ENCODE measurements at places on chromosomes 1 and 21.
A peak's percentile ranks its signal among the peaks of the same experiment; 100 is the strongest.

DNA sequence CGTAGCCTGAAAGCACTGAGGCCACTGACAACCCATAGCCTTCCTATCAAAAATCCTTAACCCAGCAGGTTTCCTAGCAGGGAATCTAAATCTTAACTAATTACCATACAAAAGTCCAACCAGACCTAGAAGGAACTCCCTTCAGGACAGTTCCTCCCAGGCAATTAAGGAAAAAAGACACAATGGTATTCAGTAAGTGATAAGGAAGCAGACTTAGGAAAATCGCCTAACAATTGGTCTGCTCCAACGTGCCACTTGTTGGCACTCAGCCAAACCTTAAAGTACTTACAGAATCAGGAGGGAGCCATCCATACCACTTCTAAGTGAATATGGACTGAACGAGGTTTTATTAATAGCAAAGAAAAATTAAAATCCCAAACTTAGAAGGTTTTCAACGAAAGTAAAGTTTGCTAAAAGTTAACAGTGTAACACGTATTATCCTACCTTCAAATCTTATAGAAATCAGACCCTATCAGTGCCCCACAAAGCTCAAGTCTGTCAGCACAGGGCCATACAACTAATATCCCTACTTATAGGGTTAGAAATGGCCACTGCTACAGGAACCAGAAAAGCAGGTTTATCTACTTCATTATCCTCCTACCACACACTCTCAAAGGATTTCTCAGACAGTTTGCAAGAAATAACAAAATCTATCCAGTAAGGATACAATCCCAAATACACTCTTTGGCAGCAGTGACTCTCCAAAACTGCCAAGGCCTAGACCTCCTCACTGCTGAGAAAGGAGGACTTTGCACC is 29.0 kb downstream of the SPATA6 start:
- no peak for DNase-seq

DNA sequence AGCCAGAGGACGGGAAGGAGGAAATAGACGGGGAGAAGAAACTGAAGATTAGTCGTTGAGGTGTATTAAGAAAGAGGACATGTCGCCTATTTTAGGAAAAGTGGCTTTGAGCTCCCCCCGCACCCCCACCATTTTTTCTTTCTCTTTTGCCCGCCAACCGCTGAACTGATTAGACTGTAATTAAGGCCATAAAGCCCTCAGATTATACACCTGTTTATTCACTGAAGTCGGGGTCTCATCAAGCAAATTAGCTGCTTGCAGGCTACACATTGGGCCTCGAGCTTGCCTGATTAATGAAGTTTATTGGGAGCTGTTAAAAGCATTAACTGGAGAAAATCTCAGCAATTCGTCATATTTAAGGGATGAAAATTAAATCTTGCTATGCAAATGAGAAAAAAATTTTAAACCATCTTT is 119.4 kb upstream of the RRP15 start:
- DNase-seq = peak; percentile 61

DNA sequence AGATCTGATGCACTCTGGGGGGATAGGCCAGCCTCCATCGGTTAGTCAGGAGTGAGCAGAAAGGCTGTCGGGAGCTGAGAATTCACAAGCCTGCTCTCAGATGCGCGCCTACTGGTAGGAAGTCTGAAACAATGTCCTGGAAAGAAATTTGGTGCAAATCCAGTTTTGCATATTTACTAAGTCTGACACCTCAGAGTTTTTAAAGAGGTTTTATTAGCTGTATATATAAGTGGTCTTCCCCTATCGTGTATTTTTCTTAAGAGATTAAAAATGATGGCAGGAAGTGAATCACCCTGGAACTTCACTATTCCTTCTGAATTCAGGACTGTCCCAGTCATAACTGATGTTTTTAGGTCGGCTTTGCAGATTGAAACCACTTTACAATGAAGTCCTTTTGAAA is 99.8 kb upstream of the C1orf105 start:
- no peak for DNase-seq

GRCh38 chr1:241443561-241443960 is 76.0 kb downstream of the FH start:
- no peak for DNase-seq

DNA sequence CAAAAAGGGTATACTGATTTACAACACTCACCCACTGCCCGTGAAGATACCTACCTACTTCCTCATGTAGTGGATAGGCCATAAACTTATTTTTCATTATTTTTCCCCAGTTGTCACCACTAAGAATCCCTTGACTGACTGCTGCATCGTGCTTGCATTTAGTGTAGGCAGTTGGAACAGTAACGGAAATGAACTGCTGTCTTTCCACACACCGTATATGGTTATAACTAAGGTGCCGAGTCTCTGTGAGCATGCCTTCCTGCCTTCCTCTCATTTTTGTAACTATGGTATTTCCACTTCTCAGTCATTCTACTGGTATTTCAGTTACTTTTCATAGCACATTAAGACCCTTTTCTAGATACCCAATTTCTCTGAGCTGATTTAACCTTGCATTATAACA is 36.4 kb downstream of the SLC35F3 start:
- DNase-seq = no peak

- no peak for DNase-seq
These were observed 119.2 kb downstream of the TM2D1 start for GRCh38 chr1:61605607-61606321.

DNA sequence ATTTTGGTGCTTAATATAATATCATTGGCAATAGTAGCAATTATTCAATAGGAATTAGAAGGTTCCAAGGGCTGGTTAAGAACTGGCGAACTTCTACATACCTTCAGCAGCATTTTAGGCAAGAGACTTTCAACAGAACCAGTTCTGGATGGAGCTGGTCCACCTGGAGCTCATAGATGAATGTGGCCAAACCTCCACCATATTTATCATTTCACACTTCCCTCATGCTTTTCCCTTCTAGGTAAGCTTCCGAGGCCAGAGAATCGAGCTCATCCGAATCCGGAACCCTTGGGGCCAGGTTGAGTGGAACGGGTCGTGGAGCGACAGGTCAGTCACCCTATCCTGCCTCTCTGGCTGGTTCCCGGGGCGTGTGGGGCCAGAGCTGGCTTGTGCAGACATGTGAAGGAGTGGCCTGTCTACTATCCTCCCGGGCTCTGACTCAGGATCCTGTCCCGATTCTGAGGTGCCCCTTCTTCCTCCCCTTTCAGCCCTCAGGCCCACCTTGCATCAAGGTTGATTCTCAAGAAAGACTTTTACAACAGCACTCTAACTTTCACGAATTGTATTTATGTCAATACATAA is 24.7 kb downstream of the CAPN9 start:
- DNase-seq = no peak

- no peak for DNase-seq
These were observed 6.1 kb upstream of the C4BPA start for GRCh38 chr1:207097871-207098324.

DNA sequence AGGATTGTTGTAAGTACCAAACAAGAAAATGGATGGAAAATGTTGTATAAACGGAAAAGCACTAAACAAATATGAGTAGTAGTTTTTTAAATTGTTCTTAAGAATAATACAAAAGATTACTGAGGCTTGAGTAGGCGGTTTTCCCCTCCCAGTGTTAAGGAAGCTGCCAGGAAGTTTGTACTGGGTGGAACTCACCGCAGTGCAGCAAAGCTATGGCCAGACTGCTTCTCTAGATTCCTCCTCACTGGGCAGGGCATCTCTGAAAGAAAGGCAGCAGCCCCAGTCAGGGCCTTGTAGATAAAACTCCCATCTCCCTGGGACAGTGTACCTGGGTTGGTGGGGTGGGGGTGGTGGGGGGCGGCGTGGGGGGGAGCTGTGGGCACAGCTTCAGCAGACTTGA is 58.7 kb downstream of the XCL2 start:
- no peak for DNase-seq

- DNase-seq = no peak
These were observed 9.4 kb upstream of the POU3F1 start for GRCh38 chr1:38055965-38056364.

GRCh38 chr1:227073786-227074185 is 133.7 kb downstream of the COQ8A start:
- DNase-seq = no peak

- no peak for DNase-seq
These were observed 149.6 kb downstream of the PTPRU start for GRCh38 chr1:29385966-29386365.

GRCh38 chr1:217642455-217642854 is 11.3 kb downstream of the SPATA17 start:
- no peak for DNase-seq

DNA sequence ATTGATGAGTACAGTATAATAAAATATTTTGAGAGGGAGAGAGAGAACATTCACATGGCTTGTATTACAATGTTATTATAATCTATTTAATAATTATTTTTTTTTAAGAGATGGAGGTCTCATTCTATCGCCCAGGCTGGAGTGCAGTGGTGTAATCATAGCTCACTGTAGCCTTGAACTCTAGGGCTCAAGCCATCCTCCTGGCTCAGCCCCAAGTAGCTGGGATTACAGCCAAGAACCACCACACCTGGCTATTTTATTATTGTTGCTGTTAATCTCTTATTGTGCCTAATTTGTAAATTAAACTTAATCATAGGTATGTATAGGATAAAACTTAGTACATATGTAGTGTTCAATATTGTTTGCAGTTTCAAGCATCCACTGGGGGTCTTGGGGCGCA is 57.8 kb downstream of the HS2ST1 start:
- DNase-seq = no peak

DNA sequence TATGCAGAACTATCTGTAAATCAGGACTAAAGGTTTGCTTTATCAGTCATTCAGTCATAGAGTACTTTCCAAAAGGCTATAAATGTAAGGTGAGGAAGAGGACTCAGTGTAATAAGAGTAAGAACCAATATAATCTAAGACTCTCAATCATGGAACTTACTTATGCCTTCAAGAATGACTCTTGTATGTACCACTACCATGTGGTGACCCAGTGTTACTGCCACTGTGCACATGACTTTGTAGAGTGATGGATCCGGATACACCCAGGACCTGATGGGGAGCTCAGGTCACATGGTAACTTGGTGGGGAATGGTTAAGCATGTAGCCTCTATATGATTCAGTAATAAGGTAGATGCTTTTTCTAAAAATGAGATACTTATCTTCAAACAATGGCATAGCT is 2099.8 kb downstream of the MRPL39 start:
- no peak for DNase-seq

GRCh38 chr1:159775716-159776115 is 5.0 kb upstream of the DUSP23 start:
- no peak for DNase-seq

DNA sequence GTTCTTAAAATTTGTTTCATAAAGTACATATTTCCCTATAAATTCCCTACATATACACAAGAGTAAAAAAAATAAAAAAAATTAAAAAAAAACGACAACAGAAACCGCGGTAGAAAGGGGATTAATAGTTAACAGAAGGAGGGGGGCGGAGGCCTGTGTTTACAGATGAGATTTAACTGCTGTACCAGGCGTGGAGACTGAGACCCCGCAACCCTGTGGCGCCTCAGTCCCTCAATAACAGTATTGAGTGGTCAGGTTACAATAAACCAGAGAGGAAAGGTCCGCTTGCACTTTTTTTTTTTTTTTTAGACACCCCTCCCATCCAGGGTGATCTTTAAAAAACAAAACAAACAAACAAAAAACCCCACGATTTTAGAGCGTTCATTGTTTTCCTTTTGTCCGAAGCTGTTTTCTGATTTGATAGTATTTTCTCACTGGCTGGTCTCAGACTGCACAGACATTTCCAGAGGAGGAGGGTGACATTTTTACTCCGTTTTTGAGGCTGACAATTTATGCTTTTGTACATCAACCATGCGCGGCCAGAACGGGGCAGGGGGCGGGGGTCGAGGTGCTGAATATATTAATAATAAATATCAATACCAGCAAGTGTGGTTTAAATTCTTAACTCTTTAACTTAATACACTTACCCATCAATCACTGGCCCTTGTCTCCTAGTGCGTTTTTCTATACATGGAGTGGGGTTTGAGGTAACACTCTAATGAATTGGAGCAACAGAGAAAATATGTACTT is 1223.9 kb downstream of the BRINP3 start:
- DNase-seq = no peak

DNA sequence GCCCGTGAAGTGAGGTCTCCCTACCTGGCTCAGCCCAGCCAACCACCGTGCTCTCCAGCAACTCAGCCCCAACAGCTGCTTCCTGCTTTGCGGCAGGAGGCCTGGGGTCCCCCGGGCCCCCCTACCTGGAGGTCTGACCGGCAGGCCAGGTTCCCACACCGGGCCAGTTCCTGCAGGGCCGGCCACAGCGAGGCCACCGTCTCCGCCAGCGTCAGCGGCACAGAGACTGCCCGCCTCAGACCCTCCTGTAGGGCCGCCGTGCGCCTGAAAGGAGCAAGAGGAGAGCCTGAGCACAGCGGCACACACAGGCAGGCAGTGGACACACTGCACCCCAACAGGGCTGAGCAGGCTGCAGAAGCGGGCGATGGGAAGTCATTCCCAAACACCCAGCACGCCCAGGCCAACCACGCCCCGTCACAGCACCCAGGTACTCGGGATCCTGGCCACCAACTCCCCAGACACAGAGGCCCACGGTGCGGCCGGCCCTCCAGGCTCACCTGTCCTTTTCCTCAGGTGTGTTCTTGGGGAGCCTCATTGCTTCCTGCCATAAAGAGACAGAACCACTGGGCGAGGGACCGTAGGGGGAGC is 16.9 kb downstream of the FTCD start:
- no peak for DNase-seq

DNA sequence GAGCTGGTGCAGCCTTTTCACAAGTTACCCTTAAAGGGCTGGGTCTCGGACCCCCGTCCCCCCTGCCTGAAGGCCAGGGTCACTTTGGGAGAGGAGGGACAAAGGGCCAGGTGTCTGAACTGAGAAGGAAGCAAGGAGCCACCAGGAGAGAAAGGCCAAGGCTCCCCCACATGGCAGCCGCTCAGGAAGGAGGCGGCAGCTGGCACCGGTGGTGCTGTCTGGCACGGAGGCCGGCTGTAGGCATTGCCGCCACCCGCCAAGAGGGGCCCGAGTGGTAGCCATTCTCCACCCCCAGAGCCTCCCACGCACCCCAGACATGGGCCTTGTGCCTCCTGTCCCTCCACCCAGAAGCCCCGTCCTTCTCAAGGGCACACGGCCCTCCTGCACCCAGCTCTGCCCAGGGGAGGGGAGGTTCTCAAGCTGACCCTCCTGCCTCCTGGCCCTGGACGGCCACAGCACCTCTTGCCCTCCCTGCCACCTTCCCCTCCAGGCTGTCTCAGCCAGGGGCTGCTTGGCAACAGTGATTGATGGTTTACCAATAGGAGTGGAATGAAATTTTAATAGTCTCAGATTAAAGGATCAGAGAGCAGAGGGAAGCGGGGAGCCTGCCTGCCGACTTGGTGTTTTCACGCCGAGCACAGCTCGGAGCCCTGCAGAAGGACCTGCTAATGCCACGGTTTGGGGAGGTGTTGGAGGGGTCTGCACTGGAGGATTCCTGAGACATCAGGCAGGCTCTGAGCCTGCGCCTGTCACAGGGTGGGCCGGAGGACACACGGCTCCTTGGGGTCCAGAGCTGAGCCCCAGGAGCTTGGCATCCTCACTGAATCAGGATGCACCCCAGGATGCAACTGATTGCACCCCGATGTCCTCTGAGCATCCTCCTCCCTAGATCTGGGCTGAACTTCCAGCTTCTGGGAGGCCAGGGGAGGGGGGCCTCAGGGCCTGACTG is 211.9 kb upstream of the VAMP3 start:
- no peak for DNase-seq

Measured in right kidney (tissue), 9 donors.